Right ventricle myocardium superior (tissue), 1 donor: ENCODE measurements at places on chromosomes 5 and 9. TPM values are rescaled to one million over a fixed set of nuclear protein-coding genes. Genes with fewer than 3 reads are reported as not detected.

The NUTM2G gene
- total RNA-seq: not detected

The RPL37 gene
- total RNA-seq: 601 TPM

The INSL4 gene
- not detected for total RNA-seq

The KCNT1 gene
- total RNA-seq: 3.9 TPM

The ASPN gene
- 4.8 TPM for total RNA-seq

The PCDHGA3 gene
- 13.0 TPM for total RNA-seq

The SPATA31A6 gene
- total RNA-seq: not detected

The OLFML2A gene
- total RNA-seq: 27.5 TPM

The PTGER4 gene
- 7.4 TPM for total RNA-seq

The AGXT2 gene
- not detected for total RNA-seq

The LTC4S gene
- total RNA-seq: 7.6 TPM

The CA9 gene
- total RNA-seq: not detected

The FCN2 gene
- total RNA-seq: 0.30 TPM

The C5orf58 gene
- 0.65 TPM for total RNA-seq

The PCDHGA12 gene
- 4.9 TPM for total RNA-seq

The GCNT1 gene
- 3.0 TPM for total RNA-seq
